ENCODE measurements at places on chromosomes 11 and 22. TPM values are rescaled to one million over a fixed set of nuclear protein-coding genes. Genes with fewer than 3 reads are reported as not detected.

The ART1 gene
- total RNA-seq, result not detected

The ASCL3 gene
- not detected for total RNA-seq

The LMF2 gene
- 16.6 TPM for total RNA-seq

The CCDC116 gene
- total RNA-seq, result 0.23 TPM

The CST6 gene
- total RNA-seq, result not detected

The ZP1 gene
- total RNA-seq, result 0.46 TPM

The APLNR gene
- 25.1 TPM for total RNA-seq

The ROBO4 gene
- 8.1 TPM for total RNA-seq

The MRTFA gene
- total RNA-seq, result 28.8 TPM

The OR51B5 gene
- total RNA-seq, result 0.46 TPM

The TMA7B gene
- not detected for total RNA-seq

The RTCB gene
- 81.4 TPM for total RNA-seq

The CADM1 gene
- total RNA-seq, result 366 TPM

The ARHGEF17 gene
- total RNA-seq, result 38.3 TPM

The MMP13 gene
- not detected for total RNA-seq

The BATF2 gene
- not detected for total RNA-seq

The KDM4E gene
- total RNA-seq, result not detected

The TNNT3 gene
- total RNA-seq, result not detected

The APOC3 gene
- total RNA-seq, result not detected

The WNT11 gene
- 0.69 TPM for total RNA-seq

The RCOR2 gene
- 12.0 TPM for total RNA-seq

The NCR3LG1 gene
- 17.1 TPM for total RNA-seq

The PPFIBP2 gene
- total RNA-seq, result 11.1 TPM

The ZNRF3 gene
- total RNA-seq, result 12.7 TPM

The FXYD2 gene
- 1.8 TPM for total RNA-seq

The POU2AF3 gene
- total RNA-seq, result 0.69 TPM

The BAIAP2L2 gene
- 0.69 TPM for total RNA-seq

The MOGAT2 gene
- total RNA-seq, result not detected

The BCL2L13 gene
- total RNA-seq, result 41.5 TPM

The NLRP14 gene
- total RNA-seq, result 0.92 TPM

The RIMBP3C gene
- total RNA-seq, result 0.69 TPM

The LUZP2 gene
- total RNA-seq, result 131 TPM

The ENTHD1 gene
- total RNA-seq, result not detected

The TCN1 gene
- total RNA-seq, result not detected

The MAJIN gene
- total RNA-seq, result not detected

The PANX2 gene
- 4.8 TPM for total RNA-seq

The CEP126 gene
- total RNA-seq, result 12.9 TPM

The TSGA10IP gene
- 0.69 TPM for total RNA-seq

The CCDC73 gene
- total RNA-seq, result not detected

The LIF gene
- total RNA-seq, result not detected

The DLG2 gene
- 158 TPM for total RNA-seq

The OR2D2 gene
- total RNA-seq, result 1.4 TPM

The KCNK7 gene
- not detected for total RNA-seq

The FUT4 gene
- total RNA-seq, result 6.9 TPM

The HEPHL1 gene
- not detected for total RNA-seq

The RAB3IL1 gene
- 4.4 TPM for total RNA-seq

The OR8B3 gene
- not detected for total RNA-seq

The CHRDL2 gene
- not detected for total RNA-seq

The IL18 gene
- 1.8 TPM for total RNA-seq

The FOXR1 gene
- total RNA-seq, result not detected

The HEPN1 gene
- total RNA-seq, result not detected

The SPON1 gene
- total RNA-seq, result 89.0 TPM

The LMO1 gene
- total RNA-seq, result 12.9 TPM

The VSIG10L2 gene
- not detected for total RNA-seq
